ENCODE measurements at places on chromosomes 5 and 9.

DNA sequence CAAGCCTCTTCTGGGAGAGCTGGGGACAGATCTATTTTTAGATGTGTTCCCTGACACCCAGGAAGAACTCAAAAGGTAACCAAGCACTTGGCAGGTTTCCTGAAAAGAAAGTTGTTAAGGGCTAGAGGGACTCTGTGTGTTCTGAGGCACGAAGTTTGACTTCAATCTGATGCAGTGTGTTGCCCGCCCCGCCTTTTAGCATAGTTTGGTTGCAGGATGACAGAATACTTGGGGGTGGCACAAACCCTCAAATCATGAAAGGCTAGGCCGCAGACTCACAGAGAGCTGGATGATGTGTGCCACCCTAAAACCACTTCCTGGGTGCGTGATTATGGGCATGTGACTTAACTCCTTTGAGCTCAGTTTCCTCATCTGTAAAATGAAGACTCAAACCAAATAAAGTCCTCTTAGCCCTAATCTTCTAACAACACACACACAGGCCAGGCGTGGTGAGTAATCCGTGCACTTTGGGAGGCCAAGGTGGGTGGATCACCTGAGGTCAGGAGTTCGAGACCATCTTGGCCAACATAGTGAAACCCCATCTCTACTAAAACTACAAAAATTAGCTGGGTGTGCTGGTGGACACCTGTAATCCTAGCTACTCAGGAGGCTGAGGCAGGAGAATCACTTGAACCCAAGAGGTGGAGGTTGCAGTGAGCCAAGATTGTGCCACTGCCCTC lies 12.8 kb upstream of the NDFIP1 start:
- peak; percentile 71 for DNase-seq

GRCh38 chr5:149959406-149960236 lies 937 bp upstream of the SLC26A2 start:
- peak; percentile 27 for DNase-seq

DNA sequence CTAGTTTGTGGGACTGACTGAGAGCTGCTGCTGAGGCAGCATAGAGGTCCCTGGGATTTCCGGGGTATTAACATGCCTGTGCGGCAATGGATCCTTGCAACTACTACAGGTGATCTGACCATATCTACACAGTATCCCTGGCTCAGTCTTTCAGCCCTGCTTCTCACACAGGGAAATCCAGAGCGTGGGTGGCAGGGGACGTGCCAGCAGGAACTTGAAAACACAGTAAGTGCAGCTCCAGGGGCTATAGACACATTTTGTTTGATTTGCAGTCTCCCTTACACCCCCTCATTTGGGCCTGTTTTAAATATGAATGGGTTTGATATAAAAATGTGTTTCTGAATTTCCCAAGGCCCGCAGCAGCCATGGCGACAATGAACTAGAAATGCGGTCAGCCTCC lies 209.5 kb downstream of the DCP2 start:
- no peak for DNase-seq

- no peak for DNase-seq
These were observed 155.7 kb downstream of the RMI1 start for GRCh38 chr9:84136119-84136868.

DNA sequence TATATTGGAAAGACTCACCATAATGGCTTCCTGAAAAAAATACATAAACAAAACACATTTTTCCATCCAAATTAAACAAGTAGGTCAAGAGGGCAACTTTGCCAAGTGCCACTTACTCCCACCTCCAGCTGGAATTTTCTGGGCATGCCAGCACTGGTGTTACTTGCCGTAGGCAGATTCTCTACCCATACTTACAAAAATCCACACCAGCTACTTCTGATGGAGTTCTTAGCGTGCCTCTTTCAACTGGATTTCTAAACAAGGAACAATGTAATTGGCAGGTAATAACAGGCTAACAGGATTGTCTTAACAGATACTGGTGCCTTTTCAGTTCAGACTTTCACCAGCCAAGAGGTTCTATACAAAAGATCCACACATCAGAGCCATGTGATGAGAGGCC lies 301.4 kb downstream of the MLLT3 start:
- DNase-seq: no peak

DNA sequence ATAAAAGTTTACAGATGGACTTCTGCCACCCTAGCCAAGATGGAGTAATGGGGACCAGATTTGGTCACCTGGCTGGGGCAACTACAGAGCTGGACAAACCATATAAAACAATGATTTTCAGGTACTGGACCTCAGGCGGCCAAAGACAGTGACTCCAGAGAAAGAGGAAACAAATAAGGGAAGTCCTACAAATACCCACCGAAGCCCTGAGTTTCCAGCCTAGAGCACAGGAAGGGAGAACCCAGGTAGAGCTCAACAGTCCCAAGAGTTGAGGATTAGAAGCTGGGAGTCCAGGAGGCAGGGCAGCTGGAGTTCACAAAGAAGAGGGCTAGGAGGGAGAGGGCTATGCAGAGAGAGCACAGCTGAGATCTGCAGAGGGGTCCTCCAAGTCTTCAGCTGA lies 106.7 kb upstream of the NR5A1 start:
- DNase-seq: no peak

Measured in activated T-cell treated with anti-CD3 and anti-CD28 coated beads for 48 hours (primary cell).